ENCODE measurements at places on chromosomes 16 and 17. TPM values are rescaled to one million over a fixed set of nuclear protein-coding genes. Genes with fewer than 3 reads are reported as not detected.

DNA sequence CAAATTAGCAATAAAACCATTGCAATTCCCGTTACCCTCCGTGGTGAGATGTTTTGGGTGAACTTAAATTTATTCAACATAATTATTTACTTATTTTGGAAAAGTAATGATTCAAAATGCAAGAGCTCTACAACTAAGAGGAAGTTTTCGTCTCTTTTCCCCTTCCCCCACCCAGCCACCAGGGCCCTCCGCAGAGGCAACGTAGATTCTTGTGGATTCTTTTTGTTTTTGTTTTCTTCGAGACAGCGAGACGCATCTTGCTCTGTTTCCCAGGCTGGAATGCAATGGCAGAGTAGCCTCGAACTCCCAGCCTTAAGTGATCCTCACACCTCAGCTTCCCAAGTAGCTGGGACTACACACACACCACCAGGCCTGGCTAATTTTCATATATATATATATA is 19.2 kb downstream of the CCDC40 start:
- no peak for DNase-seq

DNA sequence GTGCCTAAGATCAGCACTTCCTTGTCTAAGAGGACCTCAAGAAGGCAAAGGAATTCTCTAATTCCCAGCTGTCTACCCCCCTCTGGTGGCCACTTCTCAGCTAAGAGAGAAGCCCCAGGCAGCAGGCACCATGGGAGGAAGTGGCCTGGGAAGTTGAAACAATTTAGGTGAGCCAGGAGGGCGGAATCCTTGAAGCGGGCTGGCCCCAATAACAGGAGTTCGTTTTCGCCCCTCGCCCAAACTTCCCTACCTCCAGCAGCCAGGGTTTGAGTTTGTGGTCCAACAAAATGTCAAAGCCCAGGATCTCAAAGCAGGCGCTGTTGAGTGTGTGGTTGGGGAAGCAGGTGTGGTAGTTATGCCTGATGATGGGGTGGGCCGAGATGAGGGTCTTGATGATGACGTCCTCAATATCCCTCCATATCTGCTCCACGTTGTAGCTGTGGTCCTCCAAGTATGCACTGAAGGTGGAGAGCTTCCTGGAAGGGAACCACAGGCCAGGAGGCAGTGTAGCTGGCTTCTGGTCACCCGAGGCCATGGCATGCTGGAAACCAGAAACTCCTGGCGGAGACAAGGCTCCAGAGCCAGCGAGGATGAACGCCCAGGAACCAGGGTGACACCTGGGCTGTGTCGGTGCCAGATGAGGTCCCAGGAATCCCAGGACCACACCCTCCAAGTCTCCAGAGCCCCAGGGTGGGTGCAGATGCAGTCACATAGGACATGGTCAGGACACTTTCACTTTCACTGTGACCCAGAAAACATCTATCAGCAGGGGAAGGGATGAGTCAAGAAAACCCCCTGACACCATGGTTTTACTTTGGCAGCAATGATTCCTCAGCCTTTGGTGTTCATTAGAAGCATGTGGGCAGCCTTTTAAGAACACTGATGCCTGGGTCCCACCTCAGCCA is 25.6 kb downstream of the TTLL6 start:
- DNase-seq = no peak

DNA sequence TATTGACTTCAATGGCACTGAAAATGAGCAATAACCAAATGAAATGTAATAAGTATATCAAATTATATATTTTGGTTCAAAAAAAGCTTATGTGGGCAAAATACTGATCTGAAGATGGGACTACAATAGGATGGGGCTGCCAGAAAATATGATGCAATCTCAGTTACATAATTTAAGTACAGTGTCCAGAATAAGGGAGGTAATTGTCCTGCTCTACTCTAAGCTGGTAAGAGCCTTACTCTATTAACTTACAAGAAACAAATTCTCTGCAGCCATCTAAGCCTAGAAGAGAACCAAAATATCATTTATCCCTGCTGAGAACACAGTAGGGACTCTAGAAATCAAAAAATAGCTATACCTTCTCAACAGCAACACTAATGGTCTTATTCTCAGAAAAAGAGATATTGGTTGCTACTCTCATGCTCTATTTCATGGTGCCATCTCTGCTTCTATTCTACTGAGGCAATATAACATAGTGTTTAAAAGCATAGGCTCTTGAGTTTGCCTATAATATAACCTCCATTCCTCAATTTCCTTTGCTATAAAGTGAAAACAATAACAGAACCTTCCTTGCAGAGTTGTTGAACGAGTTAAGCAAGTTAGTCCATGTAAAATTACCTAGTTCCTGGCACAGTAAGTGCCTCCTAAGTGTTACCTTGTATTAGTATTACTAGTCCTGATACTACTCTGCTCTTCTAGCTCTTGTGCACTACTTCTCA is 19.9 kb downstream of the NQO1 start:
- no peak for DNase-seq

- no peak for DNase-seq
These were observed 13.4 kb upstream of the TBX2 start for GRCh38 chr17:61386251-61386650.

BTBD17 gene
- 0.17 TPM for polyA plus RNA-seq

Measured in right renal cortex interstitium (tissue), 3 donors.